ENCODE measurements at places on chromosomes 5 and 9.
A peak's percentile ranks its signal among the peaks of the same experiment; 100 is the strongest.

GRCh38 chr5:176736301-176736930 is 73.9 kb upstream of the UNC5A start:
- DNase-seq: no peak

DNA sequence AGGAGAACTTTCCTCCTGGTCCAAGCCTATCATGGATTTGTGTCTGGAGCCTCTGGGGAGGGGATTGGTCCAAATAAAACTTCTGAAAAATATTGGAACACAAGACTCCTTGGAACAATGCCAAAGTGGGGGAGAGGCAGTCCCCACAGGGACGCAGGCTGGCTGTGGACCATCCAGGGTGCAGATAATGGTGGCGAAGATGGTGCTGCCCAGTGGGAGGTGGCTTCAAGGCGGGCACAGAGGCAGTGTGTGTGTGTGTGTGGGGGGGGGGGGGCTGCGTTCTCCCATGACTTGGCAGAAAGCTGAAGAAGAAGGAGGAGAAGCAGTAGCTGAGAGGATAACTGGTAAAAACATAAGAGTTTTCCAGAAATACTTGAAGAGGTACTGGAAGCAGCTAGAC is 186.4 kb downstream of the MELK start:
- DNase-seq: no peak

GRCh38 chr9:122930541-122931225 is 629 bp downstream of the ZBTB26 start:
- peak; percentile 46 for DNase-seq

DNA sequence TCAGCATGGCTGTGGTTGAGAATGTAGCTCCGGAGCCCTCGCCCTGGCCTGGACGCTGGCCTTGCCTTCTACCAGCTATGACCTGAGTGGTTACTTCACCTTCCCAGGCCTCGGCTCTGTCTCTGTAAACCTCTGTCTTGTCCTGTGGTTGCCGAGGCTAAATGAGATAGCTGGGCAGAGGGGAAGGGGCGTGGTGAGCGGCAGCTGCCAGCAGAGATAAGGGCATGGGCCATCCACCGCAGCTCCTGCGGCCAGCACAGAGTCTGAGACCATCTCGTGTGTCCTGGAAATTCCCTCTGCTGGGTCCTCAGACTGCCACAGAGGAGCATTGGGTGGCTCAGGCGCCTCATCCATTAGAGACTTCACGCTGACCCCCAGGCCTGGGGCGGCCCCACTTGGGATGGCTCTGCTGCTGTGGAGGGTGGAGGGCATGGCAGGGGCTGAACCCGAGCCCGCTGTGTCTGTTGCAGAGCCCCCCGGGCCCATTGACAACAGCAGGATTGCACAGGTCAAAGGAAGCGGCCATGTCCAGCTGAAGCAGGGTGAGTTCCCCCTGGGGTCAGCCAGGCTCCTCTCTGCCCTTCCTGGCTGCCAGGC is 43.9 kb downstream of the USP20 start:
- no peak for DNase-seq

GRCh38 chr5:118279540-118280294 is 708.6 kb downstream of the DTWD2 start:
- DNase-seq: no peak

DNA sequence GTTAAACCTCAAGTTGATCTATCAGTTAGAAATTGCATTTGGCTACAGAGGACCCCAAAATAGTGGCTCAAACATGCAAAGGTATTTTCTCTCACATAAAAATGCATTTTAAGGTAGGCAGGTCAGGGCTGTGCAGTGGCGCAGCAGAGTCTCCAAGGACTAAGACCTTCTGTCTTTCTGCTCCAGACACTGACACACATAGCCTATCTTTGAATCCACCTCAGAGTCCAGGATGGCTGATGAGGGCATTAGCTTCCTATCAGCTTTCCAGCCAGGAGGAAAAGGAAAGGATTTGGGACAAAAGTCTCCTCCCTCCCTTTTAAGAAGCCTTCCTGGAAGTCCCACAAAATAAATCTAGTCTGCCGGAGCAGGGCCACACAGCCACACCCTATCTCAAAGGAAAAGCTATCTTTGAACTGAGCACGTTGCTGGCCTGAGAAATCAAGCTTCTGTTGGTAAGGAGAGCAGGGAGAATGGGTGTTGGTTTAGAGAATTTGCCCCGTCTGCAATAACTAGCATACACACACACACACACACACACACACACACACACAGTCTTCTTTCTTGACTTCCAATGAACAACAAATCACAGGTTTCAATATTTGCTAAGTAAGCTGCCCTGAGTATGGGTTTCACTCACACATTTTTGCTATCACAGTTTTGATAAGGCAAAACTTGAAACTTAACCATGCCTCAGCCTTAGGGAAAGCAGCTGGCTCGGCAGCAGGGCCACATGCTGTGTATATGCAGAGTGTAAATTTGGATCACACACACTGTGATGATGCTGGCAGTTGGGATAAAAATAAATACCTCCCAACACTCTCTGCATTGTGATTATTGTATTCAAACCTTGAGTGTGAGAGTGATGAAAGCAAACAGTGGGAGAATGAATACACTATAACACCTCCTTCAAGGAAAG is 116.6 kb upstream of the MAP3K1 start:
- peak; percentile 75 for DNase-seq

GRCh38 chr9:79408200-79408599 is 163.6 kb upstream of the TLE4 start:
- no peak for DNase-seq

DNA sequence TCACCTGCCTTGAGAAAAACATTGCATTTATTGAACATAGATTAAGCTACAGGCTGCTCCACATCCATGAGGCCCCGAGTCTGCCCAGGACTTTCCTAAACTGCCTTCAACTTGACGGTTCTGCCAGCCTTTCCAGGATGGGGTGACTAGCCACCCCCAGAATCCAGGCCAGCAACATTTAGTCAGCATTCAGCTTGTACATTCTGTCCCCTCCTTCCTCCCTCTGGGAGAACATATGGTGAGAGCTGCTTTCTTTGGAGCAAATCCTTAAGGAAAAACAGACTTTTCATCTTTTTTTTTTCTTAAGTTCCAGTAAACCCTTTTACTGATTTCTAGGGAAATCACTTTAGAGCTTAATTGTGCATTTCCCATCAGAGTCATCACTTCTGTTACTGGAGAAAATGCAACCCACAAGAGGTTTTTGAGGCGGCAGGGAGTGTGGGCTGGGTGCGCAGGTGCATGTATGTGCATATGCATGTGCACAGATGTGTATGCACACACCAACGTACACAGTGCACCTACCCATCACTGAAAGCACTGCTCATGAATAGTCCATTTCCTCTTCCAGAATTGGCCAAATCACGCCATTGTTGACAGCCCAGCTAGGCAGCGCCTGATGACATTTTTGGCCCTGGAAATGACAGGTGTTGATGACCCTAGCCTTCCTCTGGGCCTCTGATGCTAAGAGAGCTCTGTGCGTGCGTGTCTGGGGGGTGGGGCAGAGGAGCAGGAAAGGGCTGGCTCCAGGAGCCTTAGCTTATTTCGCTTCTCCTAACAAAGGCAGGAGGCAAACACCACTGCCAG is 145.6 kb downstream of the HSD17B3 start:
- no peak for DNase-seq

GRCh38 chr5:444226-444625 is 1.2 kb downstream of the EXOC3 start:
- DNase-seq: no peak

- no peak for DNase-seq
These were observed 2.3 kb upstream of the SYK start for GRCh38 chr9:90799271-90799852.

DNA sequence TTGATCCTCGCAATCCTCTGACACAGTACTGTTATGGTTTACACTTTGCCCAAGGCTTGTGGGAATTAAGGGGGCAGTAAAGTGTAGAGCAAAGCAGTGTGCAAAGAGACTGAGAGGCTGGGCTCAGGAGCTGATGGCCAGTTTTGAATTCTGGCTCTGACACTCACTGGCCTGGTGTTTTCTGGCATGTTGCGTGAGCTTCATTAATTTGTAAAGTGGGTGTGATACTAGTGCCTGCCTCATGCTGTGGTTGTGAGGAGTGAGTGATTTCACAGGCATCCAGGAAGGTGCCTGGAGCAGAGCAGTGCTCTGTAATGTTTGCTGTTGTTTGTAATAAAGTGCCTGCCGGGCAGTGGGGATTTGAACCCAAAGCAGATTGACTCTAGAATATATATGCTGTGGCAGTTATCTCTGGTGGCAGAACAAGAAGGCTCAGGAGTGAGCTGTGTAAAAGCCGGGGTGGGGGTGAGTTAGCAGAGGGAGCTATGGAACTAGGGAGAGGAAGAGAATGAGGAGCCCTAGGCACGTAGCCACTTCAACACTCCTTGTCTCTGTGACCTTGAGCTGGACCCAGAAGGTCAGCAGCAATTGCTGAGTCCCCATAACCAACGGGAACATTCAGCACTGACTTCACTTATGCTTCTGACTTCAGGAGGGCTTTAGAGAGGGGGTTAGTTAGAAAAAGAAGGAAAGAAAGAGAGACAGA is 108.5 kb downstream of the DOCK2 start:
- no peak for DNase-seq

GRCh38 chr9:4382722-4383317 is 83.0 kb upstream of the GLIS3 start:
- DNase-seq: peak; percentile 43

- DNase-seq: no peak
These were observed 27.6 kb upstream of the NKD2 start for GRCh38 chr5:980966-981365.

- no peak for DNase-seq
These were observed 8.7 kb downstream of the C1QTNF2 start for GRCh38 chr5:160361624-160362228.

- DNase-seq: no peak
These were observed 120.6 kb upstream of the CCDC112 start for GRCh38 chr5:115417076-115417475.

DNA sequence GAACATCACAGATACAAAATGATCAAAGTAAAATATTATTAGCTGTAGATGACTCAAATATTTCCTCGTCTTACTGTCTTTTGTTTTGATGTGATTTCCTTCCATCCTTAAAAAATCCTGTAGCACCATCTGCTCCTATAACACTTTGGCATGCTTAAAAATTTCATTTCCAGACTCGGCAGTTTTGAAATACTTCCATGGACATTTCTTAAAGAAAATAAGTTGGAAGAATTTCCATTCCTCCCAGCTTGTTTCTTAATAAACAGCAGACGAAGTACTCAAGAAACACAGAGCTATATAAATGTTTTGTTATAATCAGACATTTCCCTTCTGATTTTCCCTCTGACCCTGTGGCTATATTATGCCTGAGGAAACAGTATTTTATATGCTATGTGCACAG is 41.2 kb upstream of the SVEP1 start:
- no peak for DNase-seq

- DNase-seq: no peak
These were observed 52.4 kb downstream of the SLIT3 start for GRCh38 chr5:169248550-169248949.

GRCh38 chr5:80867233-80867632 is 92.9 kb upstream of the RASGRF2 start:
- no peak for DNase-seq

- no peak for DNase-seq
These were observed 84.0 kb downstream of the COL5A1 start for GRCh38 chr9:134725605-134725940.

DNA sequence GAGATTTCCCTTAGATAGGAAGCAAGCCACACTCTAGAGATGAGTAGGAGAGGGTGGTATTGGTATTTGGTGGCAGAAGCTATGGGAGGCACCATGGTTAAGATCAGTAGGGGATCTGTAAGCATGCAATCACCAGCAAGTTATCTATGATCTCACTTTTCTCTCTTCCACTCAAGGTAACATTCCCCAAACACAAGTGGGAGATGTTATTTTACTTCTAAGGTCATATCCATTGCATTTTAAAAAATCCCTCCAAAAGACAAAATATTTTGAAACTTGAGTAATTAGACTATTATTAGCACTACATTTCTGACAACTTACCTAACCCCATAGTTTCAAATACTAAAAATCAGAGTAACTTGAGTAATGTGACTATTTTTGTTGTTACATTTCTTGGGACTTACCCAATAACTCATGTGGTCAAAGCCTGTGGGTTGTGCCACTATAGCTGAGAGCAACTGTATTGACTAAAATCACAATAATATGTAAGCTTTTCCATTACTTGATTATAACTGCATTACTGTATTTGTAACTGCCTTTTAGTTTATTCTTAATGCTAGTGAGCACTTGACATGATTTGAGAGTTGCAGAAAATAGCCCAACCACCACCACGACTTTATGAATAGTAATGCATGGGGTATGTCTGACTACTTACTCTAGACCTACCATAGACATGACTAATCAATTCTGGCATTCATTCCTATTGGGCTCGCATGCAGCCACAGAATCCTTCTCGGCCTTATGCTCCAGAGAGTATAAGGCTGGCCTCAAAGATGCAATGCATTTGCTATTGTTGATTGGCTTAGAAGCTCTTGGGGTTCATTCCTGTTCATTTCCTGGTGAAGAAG is 264.7 kb downstream of the TRIM32 start:
- DNase-seq: no peak

DNA sequence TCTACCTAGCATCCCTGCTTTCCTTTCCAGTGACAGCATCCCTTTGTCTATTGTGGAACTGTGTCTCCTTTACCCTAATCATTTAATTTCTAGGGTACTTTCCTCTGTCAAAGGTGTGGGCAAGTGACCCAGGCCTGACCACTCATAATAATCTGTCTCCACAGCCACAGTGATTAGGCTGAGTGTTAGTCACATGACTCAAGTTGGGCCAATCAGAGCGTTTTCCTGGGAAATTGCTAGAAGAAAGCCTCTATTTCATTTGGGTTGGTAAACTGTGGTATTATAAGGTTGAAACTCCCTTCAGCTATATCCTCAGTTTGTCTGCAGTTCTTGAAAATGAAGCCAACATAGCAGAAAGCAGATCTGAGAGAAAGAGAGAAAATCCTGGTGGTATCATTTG is 14.2 kb upstream of the AP3B1 start:
- DNase-seq: no peak

DNA sequence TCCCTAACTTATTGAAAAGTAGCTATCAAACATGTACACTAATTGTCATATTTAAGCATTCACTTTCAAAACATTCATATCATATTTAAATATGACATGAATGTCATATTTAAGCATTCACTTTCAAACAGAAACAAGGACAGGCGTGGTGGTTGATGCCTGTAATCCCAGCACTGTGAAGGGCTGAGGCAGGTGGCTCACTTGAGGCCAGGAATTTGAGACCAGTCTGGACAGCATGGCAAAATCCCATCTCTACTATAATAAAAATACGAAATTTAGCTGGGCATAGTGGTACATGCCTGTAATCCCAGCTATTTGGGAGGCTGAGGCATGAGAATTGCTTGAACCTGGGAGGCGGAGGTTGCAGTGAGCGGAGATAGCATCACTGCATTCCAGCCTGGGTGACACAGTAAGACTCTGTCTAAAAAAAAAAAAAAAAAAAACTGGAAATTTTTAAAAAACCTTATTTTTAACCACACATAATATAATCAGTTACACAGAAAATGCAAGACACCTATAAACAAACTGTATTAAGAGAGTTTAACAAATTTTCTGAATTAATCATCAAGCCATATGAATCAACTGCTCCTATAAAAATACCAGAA is 88.1 kb downstream of the LPAR1 start:
- DNase-seq: no peak

DNA sequence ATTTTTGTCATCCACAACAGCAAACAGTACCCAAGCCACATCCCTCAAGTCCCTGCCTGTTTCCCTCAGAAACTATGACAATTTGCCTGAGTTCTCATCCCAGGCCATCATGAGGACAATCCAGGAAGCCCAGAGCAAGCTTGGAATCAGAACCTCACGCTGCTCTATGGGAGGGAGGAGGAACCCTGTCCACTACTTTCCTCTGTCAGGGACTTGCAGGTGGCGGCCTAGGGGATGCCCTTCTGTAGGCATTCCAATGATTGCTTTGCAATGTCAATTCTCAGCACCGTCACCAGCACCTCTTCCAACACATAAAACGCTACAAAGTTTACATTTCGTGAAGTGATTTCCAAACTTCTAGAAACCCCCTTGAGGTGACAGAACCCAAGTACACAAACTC is 170.4 kb upstream of the FSTL4 start:
- DNase-seq: no peak
